ENCODE measurements at places on chromosomes 11 and 22. TPM values are rescaled to one million over a fixed set of nuclear protein-coding genes. Genes with fewer than 3 reads are reported as not detected.

NNMT gene
- not detected for total RNA-seq

OR52A1 gene
- not detected for total RNA-seq

SCGB1A1 gene
- total RNA-seq, result not detected

CARD18 gene
- not detected for total RNA-seq

RNF141 gene
- total RNA-seq, result 18.8 TPM

LIF gene
- not detected for total RNA-seq

MRGPRX4 gene
- total RNA-seq, result not detected

- H3K27ac ChIP-seq, result peak overlapping the region; percentile 94
- peak overlapping the region; percentile 58 for H3K4me3 ChIP-seq
- no peaks in the 10 kb centered on the region for H3K36me3 ChIP-seq
- H3K27me3 ChIP-seq, result no peaks in the 10 kb centered on the region
- peaks cover 85% of the 10 kb centered on the region for H3K4me1 ChIP-seq
These were observed 17.3 kb downstream of the PIK3IP1 start for GRCh38 chr22:31275018-31275417.

DNA sequence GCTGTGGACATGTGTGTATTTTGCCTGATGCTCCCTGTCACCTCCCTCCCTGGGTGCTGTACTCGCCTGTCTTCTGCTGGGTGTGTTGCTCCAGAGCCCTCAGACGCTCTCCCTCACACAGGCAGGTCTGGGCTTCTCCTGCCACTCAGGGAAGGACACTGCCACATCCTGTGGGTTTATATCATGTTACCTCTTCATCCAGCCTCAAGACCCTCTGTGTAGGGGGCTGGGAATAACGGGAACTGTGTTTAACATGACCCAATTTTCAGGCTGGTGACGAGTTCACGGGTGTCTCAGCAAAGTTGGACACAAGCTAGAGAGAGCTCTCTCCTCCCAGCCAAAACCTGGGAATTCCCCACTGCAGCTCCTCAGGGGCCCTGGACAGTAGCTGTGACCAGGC lies 24.6 kb downstream of the MYBPC3 start:
- H3K4me1 ChIP-seq, result no peaks in the 10 kb centered on the region
- H3K27ac ChIP-seq, result no peak overlapping the region
- H3K4me3 ChIP-seq, result no peak overlapping the region
- no peak for DNase-seq
- H3K36me3 ChIP-seq, result peaks cover 41% of the 10 kb centered on the region
- H3K27me3 ChIP-seq, result no peaks in the 10 kb centered on the region

GRCh38 chr11:65100674-65101350 lies 4.8 kb downstream of the VPS51 start:
- no peak overlapping the region for H3K4me3 ChIP-seq
- no peaks in the 10 kb centered on the region for H3K27me3 ChIP-seq
- no peak for DNase-seq
- no peak overlapping the region for H3K27ac ChIP-seq
- H3K36me3 ChIP-seq, result no peaks in the 10 kb centered on the region
- H3K4me1 ChIP-seq, result peaks cover 23% of the 10 kb centered on the region

DNA sequence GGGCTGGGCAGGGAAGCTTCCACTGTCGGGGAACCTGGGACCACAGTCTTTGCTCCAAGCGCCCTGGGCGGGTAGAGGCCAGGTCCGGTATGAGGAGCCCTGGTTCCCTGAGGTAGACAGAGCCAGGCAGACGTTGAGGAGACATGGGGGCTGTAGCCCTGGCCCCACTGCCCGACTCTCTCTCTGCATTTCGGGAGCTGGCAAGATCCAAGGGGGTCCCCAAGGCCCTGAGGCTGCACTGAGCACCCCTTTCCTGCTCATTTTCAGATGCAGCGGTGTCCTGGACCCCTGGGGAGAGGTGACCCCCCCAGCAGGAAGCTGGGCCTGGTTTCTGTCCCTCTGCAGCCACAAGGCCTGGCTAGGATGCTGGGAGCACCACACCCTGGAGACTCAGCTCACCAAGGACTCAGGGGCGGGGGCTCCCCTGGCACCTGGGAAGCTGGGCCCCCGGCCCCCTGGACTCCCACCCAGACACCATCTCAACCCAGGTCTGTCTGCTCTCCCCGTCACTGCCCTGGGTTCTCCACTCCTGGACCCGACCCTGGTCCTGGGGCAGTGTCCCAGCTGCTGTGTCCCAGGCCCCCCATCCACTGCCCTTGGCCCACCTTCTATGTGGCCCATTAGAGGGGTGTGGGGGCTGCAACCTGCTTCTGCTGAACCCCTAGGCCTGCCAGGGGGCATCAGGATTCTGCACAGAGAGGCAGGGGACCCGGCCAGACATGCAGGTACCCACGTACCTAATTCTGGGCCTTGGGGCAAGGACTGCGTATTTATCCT lies 15.0 kb upstream of the MUC6 start:
- no peak overlapping the region for H3K27ac ChIP-seq
- peaks cover 5% of the 10 kb centered on the region for H3K4me1 ChIP-seq
- DNase-seq, result no peak

DNA sequence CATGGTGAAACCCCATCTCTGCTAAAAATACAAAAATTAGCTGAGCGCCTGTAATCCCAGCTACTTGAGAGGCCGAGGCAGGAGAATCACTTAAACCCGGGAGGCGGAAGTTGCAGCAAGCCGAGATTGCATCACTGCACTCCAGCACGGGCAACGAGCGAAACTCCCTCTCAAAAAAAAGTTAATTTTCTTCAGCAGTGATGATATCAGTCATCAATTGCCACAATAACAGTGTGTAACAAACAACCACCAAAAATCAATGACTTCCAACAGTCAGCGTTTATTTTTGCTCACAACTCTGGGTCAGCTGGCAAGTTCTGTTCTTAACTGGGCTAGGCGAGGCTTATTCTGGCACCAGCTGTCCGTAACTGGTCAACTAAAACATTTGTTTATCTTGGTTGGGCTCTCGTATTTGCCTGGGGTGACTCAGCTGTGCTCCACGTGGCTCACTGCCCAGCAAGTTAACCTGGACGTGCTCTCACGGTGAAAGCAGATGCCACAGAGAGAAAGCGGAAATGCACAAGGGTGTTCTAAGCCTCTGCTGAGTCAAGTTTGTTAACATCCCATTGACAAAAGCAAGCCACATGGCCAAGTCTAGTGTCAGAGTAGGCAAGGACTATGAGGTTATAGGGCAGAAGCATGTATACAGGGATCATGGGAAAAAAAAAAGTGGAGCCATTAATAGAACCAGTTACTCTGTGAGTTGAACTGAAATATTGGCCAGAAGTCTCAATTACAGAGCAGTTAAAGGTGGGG lies 52.1 kb downstream of the LHFPL7 start:
- H3K36me3 ChIP-seq, result no peaks in the 10 kb centered on the region
- peaks cover 2% of the 10 kb centered on the region for H3K27me3 ChIP-seq
- DNase-seq, result no peak
- no peak overlapping the region for H3K4me3 ChIP-seq

DNA sequence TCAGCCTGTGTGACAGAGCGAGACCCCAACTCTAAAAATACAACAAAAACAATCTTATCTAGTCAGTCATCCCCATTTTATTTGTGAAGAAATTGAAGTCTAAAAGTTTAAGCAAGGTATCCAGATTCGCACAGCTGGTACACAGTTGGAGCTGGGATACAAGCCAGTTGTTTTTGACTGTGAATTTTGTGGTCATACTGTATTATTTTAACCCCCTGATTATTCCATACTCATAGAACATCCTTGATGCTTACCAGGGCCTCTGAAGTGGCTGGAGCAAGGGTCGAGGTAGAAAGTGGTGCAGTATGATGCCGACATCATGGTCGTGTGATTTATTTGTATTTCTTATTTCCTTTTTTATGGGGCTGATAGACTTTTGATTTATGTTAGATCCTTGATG lies 50.0 kb downstream of the BID start:
- DNase-seq, result no peak
- H3K27ac ChIP-seq, result no peak overlapping the region
- peaks cover 13% of the 10 kb centered on the region for H3K4me1 ChIP-seq
- H3K36me3 ChIP-seq, result no peaks in the 10 kb centered on the region

DNA sequence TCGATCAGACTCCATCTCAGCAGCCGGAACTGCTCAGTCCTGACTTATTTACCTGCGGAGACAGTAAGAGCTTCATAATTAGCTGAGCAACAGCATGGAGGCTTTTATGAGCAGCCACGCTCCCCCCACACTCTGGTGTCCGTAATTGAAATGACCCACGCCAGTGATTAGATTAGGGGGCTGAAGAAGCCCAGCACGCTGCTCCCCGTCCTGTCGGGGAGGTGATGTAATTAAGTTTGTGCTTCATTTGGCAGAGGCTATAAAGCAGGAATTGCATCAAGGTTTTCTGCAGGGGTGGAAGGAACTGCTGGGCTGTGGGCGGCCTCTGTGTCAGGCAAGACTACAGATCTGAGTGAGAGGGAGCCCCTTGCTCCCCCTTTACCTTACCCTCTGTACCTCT lies 22.8 kb upstream of the HTR3A start:
- no peaks in the 10 kb centered on the region for H3K36me3 ChIP-seq
- H3K4me3 ChIP-seq, result no peak overlapping the region
- DNase-seq, result no peak
- H3K27me3 ChIP-seq, result peaks cover 42% of the 10 kb centered on the region
- no peaks in the 10 kb centered on the region for H3K4me1 ChIP-seq

DNA sequence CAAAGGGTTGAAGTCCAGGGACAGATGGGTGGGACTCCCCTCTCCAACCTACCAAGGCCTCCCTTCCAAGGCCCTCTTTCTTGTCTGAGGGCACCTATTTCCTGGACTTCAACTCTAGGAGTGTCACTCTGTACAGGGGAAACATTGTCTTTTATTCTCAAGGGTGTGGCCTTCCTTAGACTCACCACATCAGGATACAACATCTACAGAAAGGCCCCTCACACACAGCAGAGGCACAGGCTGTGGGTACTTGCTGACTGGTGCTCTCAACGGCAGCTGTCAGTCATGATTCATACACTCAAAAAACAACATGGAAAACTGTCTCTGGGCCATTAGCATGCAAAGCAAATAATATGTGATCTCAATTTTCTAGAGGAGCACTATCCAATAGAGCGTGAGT lies 78.0 kb downstream of the RCN1 start:
- H3K36me3 ChIP-seq, result no peaks in the 10 kb centered on the region
- no peak overlapping the region for H3K27ac ChIP-seq
- peaks cover 37% of the 10 kb centered on the region for H3K4me1 ChIP-seq
- no peak for DNase-seq
- no peaks in the 10 kb centered on the region for H3K27me3 ChIP-seq
- no peak overlapping the region for H3K4me3 ChIP-seq

DNA sequence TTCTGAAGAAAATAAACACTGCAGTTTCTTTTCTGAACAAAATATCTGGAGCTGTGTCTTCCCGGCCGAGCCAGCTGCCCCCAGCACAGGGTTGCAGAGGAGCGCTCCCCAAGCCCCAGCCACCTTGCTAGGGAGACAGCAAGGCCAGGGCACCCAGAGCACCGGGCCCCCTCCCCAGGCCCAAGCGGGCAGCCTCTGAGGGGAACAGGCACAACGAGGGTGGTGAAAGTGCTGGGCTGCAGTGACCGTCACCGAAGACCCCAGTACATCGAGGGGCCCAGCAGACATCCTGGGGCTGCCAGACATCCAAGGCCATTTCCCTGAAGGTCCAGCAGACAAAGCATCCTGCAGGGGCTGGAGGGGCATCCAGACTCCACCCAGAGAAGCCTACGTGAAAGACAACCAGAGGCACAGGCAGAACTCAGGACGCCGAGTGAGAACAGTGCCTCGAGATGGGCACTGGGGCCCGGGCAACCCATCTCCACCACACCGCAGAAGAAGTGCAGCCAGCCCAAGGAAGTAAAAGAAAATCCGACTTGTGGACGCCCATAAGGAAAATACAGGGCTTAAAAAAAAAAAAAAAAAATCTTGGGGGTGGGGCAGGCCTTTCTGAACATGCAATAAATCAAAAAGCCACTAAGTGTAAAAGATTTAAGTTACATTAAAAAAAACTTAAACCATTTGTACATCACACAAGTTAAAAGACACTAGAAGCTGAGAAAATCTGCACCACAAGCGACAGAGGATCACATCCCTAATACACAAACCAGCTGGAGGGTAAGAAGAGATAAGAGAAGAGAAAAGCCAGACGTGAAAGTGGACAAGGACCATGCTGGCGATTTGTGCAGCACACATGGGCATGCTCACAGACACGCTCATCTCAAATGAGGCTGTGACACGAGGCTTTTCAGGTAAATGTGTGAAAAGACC lies 36.0 kb upstream of the COMT start:
- peaks cover 10% of the 10 kb centered on the region for H3K4me1 ChIP-seq
- H3K36me3 ChIP-seq, result peaks cover 8% of the 10 kb centered on the region
- no peak overlapping the region for H3K4me3 ChIP-seq

- peaks cover 25% of the 10 kb centered on the region for H3K4me1 ChIP-seq
- no peaks in the 10 kb centered on the region for H3K36me3 ChIP-seq
- peak within 1 kb of the TSS; percentile 79 for H3K27ac ChIP-seq
These were observed at the start of gene MMP11 for GRCh38 chr22:23772649-23773473. Gene MMP11, plus strand, starts transcription at chr22:23772849. Its CDS starts 22 bp downstream, at chr22:23772871.

DNA sequence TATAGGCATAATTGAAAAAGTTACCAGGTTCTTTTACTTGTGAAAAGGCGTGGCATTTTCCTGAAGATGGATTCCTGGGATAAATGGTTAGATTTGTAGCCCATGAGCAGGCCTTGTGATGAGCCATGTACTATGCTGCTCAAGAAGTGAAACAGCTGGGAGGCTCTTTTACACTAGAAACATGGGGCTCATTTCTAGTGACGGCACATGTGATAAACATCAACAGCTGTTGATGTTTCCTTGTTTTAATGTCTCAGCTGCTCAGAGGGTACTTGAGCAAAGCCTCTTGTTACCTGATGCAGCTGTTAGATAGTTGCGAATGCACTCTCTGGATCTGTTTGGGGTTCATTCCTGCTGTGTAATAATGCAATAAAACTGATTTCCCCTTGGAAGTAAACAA lies 396.8 kb downstream of the GUCY1A2 start:
- no peak overlapping the region for H3K27ac ChIP-seq
- no peaks in the 10 kb centered on the region for H3K4me1 ChIP-seq
- no peaks in the 10 kb centered on the region for H3K36me3 ChIP-seq
- no peaks in the 10 kb centered on the region for H3K27me3 ChIP-seq
- H3K4me3 ChIP-seq, result no peak overlapping the region

DNA sequence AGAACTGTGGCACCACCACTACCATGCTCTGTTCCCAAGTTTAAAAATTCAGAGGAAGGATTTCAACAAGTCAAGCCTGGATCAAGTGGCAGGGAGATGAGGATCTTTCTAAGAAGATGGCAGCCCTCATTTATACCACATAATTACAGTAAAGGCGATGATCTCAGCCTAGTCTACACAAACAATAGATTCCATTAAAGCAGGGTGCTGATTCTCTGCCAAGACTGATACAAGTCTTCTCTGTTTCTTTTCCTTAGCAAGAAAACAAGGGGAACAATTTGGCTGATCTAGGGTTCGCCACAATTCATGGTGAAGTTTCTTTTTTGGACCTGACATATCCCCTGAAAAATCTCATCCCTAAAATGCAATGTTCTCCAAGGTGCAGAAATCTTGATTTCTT lies 73.9 kb downstream of the PPFIBP2 start:
- H3K4me3 ChIP-seq, result no peak overlapping the region
- H3K4me1 ChIP-seq, result peaks cover 16% of the 10 kb centered on the region
- no peak for DNase-seq
- H3K36me3 ChIP-seq, result peaks cover 23% of the 10 kb centered on the region

DNA sequence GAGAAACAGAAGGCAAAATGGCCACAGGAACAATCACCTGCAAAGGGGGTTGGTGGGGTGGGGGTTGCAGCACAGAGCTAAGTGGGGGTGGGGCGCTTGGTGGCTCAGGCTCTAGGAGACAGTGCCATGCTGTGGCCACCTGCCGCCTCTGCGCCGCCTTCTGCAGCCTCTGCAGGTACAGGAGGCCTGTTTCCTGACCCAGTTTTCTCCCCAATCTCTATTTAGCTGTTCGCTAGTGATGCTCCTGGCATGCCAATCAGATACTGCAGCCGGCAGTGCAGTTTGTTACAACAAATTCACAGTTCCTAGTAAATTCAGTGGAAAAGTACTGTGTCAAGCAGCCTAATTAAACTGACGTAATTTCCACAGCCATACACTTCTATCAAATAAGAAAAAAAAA lies 106.4 kb downstream of the SERGEF start:
- peaks cover 4% of the 10 kb centered on the region for H3K4me1 ChIP-seq
- H3K27ac ChIP-seq, result no peak overlapping the region
- DNase-seq, result no peak
- no peaks in the 10 kb centered on the region for H3K27me3 ChIP-seq
